Activated T-helper 2 cell treated with anti-CD3 and anti-CD28 coated beads, Interferon-gamma antibody, Interleukin-2, Interleukin-4, amounts not matched to agents 10 μg/mL and 5 μg/mL and 100 μg/mL, durations not matched to agents 14 hours and 24 hours and 36 hours (primary cell): ENCODE measurements at places on chromosomes 11 and 22. TPM values are rescaled to one million over a fixed set of nuclear protein-coding genes. Genes with fewer than 3 reads are reported as not detected.

DNA sequence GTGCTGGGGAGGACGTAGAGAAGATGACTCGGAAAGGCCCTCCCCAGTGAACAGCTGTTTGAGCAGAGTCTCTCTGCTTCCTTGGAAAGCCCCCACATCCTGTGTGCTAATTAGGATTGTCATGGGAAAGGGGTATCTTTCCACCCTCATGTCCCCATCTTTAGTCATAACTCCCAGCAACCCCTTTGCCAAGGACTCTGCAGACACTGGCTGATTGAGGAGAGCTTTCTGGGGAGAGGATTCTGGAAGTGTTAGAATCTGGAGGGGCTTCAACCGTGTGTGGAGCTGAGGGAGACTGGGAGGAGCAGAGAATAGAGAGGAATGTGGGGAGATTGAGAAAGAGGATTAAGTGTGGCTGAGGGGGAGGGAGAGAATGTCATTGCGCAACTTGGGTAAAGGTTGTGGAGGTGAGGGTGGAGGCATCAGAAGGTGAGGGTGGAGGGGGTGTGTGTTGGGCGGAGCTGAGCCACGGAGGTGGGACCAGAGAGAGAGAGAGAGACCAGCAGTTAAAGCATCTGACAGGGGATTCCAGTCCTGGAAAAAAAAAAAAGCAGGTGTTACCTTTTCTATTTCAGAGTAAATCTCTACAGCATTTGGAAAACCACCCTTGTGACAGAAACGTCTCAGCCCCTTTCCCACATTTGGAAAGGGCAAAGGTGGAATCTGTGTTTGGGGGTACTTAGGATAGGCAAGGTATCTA lies 2.2 kb downstream of the DTX4 start:
- H3K27ac ChIP-seq: no peak overlapping the region
- peaks cover 11% of the 10 kb centered on the region for H3K4me1 ChIP-seq
- no peak overlapping the region for H3K4me3 ChIP-seq
- H3K36me3 ChIP-seq: no peaks in the 10 kb centered on the region
- H3K27me3 ChIP-seq: peaks cover 54% of the 10 kb centered on the region

CD3E gene
- total RNA-seq: 518 and 529 TPM in 2 replicates

GRCh38 chr11:20027556-20028013 lies 132.7 kb downstream of the DBX1 start:
- no peaks in the 10 kb centered on the region for H3K36me3 ChIP-seq
- DNase-seq: no peak
- H3K4me1 ChIP-seq: no peaks in the 10 kb centered on the region

DNA sequence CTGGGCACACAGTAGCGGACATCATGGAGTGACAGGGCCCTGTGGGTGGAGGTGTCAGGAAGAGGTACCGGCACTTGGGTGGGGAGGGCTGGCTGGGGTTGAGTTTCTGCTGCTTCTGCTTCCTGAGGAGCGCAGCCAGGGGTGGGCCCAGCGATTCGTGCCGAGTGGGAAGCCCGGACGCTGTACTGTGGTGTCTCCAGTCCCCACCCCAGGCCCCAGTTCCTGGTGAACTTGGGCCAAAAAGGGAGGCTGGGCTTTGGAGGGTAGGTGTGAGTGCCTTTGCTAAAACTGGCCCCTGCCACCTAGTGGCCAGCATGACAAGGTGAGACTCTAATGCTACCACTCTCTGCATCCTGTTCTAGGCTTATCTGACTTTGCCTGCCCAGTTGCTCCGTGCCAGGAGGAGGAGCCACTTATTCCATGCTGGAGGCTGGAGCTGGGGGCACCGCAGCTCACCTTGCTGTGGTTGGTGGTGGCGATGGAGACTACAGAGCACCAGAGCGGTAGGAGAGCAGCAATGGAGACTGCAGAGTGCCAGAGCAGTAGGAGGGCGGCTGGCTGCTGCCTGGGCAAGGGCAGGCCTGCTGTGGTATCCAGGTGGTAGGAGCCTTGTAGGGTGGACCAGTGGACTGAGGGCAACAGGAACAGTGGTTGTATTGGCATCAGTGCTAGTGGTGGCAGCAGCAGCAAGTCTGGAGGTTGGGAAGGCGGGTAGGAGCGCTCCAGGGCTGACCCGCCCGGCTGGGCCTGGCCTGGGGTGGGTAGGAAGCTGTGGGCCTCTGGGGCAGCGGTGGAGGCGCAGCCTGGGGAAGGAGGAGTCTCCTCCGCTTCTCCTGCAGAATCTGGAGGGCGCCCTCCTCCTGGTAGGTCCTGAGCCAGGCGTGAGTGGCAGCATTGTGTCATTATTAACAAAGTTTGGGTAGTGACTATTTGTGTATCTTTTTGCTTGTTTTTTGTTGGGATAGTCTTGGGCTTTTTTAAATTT lies 2.2 kb upstream of the RFPL2 start:
- H3K36me3 ChIP-seq: no peaks in the 10 kb centered on the region
- H3K27ac ChIP-seq: no peak overlapping the region
- H3K4me1 ChIP-seq: peaks cover 12% of the 10 kb centered on the region
- H3K4me3 ChIP-seq: no peak overlapping the region

OR52I1 gene
- total RNA-seq: not detected in 2 replicates

DNA sequence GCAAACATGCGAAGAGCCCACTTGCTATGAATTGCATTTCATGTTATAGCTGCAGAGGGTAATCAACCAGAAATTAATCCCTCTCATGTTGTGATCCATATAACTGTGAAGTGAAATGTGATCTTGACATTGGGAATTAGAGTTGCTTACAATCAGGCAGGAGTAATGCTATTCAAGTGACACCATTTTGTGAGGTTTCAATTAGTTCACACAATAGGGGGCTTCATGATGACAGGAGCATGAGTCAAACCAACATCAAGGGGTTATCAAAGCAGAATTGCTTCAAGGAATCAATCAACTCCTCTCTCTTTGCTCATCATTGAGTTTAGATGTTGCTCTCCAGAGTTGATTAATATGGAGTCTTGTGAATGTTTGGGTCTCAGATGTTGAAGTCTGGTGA lies 1585.2 kb upstream of the TENM4 start:
- H3K27ac ChIP-seq: no peak overlapping the region
- H3K4me3 ChIP-seq: no peak overlapping the region

DNA sequence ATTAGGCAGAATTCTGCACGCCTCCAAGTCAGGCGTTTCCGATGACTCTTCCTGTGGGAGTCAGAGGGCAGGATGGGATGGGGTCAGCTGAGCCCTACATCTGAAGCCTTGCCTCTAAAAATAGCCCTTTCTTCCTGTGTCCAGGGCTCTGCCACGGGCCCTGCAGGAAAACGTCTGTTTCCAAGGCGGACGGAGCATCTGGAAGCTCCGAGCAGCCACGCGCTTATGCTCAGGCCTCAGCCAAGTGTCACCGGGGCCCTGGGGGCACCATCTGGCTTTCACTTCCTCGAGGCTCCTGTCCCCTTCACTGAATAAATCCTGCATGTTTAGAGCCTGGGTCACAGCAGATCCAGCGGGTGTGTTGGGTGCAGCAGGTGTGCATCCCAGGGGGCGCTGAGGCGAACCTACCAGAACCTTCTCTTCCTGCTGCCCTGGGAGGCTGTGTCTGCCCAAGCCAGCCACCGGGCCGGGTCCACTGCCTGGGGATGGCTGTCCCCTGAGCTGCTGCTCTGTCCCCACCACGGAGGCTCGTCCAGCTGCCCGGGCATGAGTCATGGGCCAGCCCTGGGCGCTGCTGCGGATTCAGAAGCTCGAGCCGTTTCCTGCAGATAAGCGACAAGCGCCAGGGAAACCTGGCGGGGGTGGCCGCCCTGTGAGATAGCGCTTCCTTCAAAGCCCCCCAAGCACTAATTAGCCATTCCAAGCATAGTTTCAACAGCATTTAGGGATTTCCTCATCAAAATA lies 32.0 kb upstream of the LINC01488 start:
- H3K4me1 ChIP-seq: peaks cover 1% of the 10 kb centered on the region
- H3K36me3 ChIP-seq: no peaks in the 10 kb centered on the region
- H3K4me3 ChIP-seq: no peak overlapping the region
- no peak for DNase-seq
- no peak overlapping the region for H3K27ac ChIP-seq

DNA sequence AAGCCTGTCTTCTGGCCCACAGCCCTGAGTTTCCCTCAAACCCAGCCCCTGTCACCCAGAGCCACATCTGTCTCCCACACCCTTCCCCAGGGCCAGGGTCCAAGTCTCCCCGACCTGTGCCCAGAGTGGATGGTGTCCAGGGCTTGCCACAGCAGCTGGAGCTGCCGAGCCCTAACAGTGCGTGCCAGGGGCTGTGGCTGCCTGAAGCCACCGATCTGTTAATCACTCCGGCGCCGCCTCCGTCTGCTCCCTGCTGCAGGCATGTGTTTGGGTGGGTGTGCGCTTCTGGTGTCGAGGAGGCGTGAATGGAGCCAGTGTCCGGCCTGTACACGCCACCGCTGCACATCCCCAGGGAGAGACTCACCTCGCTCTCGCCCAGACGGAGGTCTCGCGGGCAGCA lies 26.1 kb downstream of the SHISAL1 start:
- H3K36me3 ChIP-seq: no peaks in the 10 kb centered on the region
- peaks cover 4% of the 10 kb centered on the region for H3K27me3 ChIP-seq
- H3K27ac ChIP-seq: no peak overlapping the region
- no peaks in the 10 kb centered on the region for H3K4me1 ChIP-seq
- DNase-seq: no peak

DNA sequence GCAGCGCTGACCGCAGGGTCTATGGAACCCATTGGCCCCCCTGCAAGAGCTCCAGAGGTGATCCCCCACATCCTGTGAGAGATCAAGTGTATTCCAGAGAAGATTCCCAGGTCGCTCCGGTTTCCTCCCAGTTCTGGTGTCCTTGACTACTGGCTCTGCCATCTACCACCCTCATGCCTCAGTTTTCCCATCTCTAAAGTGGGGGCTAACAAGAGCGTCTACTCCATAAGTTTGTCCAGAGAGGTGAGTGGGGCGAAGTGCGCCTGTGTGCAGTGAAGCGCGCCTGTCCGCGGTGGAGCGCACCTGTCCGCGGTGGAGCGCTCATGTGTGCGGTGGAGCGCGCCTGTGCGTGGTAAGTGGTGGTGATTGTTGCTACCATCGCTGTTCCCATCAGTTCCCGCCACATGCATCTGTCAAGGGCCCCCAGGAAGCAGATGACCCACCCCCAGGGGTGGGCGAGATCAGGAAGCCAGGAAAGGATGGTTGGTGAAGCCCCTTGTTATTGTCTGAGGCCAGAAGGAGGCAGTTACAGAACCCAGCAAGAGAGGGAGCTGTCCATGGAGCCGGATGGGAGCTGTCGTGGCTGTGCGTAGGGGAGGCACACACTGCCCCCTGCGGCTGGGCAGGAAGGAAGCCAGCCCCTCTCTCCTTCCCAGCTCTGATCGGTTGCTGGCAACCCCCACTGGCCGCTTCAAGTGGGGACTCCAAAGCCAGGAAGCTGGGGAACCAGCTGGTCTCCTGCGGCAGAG lies 73.2 kb upstream of the FGF3 start:
- no peaks in the 10 kb centered on the region for H3K4me1 ChIP-seq
- peaks cover 16% of the 10 kb centered on the region for H3K27me3 ChIP-seq
- no peak for DNase-seq

DNA sequence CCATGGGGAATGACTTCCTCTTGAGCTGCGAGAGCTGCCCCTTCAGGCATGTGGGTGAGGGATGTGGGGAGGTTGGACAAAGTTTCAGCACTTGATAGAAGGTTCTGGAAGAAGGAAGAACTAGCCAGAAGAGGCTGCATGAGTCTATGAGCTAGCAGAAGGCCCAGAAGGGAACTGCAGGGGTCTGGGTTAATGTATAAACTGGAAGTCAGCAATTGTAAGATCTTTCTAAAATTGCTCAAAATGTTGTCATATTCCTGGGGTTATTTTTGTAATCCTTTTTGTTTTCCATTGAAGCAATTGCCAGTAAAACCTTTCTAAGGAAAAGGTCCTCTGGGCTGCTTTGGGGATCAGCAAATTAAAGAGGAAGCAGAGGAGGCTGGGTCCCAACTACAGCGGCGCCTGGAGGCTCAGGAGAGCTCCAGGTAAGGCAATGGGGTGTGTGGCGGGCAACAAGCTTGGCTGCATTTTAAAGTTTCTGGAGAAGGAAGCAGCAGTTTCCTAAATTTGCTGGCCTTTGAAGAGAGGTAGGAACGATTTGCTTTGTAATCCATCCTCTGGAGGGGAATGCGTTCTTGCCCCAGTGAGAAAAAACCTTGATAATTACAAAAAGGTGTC lies 29.2 kb downstream of the ADAMTS15 start:
- H3K27me3 ChIP-seq: peaks cover 2% of the 10 kb centered on the region
- peak; percentile 1 for DNase-seq
- no peak overlapping the region for H3K27ac ChIP-seq
- H3K4me3 ChIP-seq: no peak overlapping the region
- no peaks in the 10 kb centered on the region for H3K36me3 ChIP-seq

DNA sequence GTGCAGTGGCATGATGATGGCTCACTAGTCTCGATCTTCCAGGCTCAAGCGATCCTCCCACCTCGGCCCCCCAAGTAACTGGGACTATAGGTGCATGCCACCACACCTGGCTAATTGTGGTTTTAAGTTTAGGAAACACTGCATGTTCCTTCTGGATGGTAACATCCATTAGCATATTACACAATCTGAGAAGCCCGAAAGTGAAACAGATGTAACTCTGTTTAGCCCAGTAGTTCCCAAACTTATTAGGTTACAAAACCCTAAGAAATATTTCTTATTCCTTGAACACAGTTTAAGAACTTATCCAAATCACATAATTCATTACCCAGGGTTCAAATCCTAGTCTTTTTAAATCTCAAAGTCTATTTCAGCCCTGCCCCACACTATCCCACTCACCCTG lies 28.3 kb downstream of the POLDIP3 start:
- H3K27me3 ChIP-seq: no peaks in the 10 kb centered on the region
- H3K4me1 ChIP-seq: peaks cover 5% of the 10 kb centered on the region
- H3K36me3 ChIP-seq: peaks cover 54% of the 10 kb centered on the region
- no peak overlapping the region for H3K27ac ChIP-seq

DNA sequence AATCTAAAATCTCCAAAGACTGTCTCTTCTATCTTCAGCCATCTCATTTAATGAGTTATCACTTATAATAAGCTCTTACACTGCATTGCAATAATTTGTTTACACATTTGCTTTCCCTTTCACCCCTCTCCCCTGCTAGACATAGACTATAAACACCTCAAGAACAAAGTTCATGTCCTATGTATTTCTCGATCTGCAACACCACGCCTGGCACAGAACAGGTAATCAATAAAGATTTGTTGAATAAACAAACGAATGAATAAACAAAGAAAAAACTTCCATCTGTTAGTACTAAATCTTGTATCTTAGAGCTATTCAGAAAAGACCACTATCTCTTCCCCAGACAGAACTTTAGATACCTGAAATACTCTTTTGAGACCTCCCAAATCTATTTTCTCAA lies 77.6 kb downstream of the PAK1 start:
- DNase-seq: no peak
- H3K36me3 ChIP-seq: peaks cover 11% of the 10 kb centered on the region
- no peaks in the 10 kb centered on the region for H3K4me1 ChIP-seq
- no peak overlapping the region for H3K27ac ChIP-seq

DNA sequence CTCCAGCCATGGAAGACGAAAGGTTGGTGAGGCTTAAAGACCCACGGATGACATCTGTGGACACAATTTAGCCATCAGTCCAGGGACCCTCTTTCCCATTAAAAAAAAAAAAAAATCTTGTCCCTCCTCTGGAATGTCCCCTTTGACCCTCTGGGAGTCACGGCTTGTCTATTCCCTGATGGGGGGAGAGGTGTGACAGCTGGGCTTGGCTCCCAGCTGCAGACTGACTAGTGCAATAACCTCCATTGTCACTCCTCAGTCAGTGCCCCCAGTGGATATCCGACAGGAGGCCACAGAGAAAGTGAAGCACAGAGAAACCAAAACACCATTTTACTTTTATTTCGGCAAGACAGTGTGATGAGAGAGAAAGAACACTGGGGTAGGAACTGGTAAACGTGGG lies 2.7 kb upstream of the VSIG2 start:
- H3K27ac ChIP-seq: no peak overlapping the region
- no peak for DNase-seq
- H3K4me3 ChIP-seq: no peak overlapping the region
- H3K4me1 ChIP-seq: peaks cover 13% of the 10 kb centered on the region
- H3K27me3 ChIP-seq: peaks cover 36% of the 10 kb centered on the region
